ENCODE measurements at places on chromosomes 11 and 22.

DNA sequence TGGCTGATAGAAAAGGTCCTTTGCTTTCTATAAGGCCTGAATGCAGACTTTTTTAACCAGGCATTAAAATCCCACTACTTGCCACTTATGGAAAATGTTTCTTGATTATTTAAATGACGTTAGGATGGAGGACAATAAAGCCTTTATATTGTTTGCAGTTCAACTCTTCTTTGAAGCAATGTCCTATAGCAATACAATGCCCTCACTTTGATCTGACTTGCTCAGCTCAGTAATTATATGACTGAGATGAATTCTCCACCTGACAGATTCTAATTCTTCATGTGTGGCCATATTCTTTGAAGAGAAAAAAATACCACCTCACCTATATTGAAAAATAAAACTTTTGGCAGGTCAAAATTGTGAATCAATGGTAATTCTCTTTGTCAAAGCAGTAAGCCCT is 182.0 kb upstream of the MTMR2 start:
- DNase-seq: no peak

DNA sequence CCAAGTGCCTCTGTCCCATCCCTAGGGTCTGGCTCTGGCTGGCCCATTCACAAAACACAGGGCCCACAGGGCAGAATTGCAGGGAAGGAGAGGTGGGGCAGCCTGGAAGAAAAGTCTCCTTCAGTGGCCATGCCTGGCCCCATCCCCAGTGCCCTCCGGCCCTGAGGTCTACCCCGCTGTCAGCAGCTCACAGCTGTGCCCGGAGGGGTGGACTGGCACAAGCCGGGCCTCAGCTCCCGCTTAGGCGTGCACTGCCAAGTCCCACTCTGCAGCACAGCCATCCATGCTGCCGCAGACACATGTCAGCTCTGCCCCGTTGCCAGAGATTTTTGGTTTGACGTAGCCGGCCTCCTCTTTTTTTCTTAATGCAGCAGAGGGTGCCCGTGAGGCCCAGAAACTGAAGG is 3.9 kb upstream of the SCN2B start:
- DNase-seq: peak; percentile 92

- no peak for DNase-seq
These were observed 36.7 kb downstream of the TPST2 start for GRCh38 chr22:26553056-26553752.

- DNase-seq: no peak
These were observed 20.5 kb downstream of the ZNF74 start for GRCh38 chr22:20414450-20414849.

- no peak for DNase-seq
These were observed 12.4 kb downstream of the POU2AF3 start for GRCh38 chr11:111310723-111311122.

DNA sequence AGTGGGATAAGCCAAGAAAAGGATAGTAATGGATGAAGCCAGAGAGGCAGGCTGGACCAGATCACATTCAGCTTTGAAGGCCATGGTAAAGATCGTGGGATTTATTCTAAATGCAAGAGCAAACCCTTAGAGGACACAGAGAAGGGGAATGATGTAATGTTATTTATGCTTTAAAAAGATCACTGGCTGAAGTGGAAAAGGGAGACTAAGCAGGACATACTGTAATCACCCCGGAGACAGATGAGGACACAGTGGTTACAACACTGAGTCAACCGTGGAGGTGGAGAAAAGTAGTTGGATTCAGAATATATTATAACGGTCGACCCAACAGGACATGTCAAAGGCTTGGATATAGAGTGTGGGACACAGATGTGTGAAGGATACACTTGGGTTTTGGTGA is 38.5 kb downstream of the CDON start:
- DNase-seq: no peak

DNA sequence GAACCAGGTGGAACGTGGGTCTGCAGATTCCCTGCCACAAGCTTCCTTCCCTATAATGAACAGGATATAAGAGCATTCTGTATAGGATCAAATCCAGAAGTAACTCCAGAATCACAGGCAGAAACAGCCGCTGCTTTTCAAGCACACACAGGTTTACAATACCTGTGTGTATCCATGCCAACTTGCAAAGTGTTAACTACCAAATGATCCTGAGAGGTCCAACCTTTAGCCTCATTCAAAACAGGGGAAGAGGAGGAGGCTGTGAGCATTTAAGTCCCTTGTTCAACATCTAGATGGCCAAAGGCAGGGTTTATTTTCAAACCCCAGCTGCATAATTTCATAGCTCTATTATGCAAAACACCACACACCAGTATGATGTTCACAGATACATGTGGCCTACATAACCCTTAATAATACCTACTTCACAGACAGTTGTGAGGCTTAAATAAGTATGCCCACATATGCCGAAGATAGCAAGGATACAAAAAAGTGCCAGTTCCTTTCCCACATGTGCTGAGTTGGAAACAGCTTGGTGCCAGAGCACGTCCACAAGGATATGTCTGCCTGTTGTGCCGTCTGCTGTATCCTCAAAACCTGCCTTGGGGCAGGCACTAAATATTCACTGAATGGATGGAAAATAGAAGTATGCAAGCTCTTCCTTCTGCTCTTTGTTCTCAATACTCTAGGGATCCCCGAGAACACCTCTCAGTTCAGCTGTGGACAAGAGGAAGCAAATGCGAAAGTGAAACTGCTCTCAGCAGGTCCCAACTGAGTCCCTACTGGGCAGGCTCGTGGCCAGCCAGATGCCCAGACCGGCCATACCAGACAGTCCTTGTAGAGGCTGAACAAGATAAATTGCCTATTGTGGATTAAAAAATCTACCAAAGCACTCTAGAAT is 66.8 kb downstream of the LARGE1 start:
- no peak for DNase-seq

GRCh38 chr11:113721462-113722066 is 15.5 kb upstream of the TMPRSS5 start:
- DNase-seq: no peak

DNA sequence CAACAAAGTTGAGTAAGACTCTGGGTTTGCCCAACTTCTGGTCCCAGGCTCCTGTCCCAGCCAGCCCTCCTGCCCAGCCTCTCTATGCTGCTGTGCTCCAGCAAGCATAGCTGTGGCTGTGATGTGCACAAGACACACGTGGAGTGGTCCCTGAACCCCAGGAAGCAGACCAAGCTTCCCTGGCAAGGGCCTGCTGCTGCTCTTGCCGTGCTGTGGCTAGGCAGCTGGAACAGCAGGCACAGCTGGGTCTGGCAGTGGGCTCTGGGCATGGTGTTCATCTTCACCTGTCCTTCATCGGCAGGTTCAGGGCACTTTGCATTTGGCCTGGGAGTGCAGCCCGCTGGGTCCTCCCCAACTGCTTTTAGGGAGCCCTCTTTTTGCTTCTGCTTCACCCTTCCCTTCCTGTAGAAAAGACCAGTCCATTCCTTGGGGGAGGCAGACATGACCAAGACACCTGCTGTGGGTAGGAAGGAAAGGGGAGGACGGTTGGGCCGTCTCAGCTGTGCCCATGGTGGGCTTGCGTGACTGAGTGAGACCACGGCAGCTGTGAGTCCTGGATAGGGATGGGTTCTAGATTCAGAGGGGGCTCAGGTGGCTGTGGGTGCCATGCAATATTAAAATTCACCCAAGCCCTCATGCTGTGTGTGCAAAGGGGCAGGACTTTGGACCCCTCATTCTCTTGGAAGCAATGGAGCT is 26.1 kb upstream of the ETS1 start:
- no peak for DNase-seq

GRCh38 chr11:45024316-45024715 is 73.6 kb upstream of the TP53I11 start:
- no peak for DNase-seq

GRCh38 chr11:111688013-111688412 is 78.2 kb downstream of the PPP2R1B start:
- no peak for DNase-seq

- no peak for DNase-seq
These were observed 149.2 kb downstream of the MIAT start for GRCh38 chr22:26806445-26807175.

GRCh38 chr22:17131686-17132085 is 10.5 kb upstream of the TMEM121B start:
- no peak for DNase-seq
